Lower lobe of right lung (tissue), 2 donors: ENCODE measurements at places on chromosomes 5 and 9. TPM values are rescaled to one million over a fixed set of nuclear protein-coding genes. Genes with fewer than 3 reads are reported as not detected.

Gene AHRR
- total RNA-seq: 8.4 TPM

Gene CDK9
- total RNA-seq: 96.2 TPM

Gene FGF10
- 7.6 TPM for total RNA-seq

Gene CCDC183
- 3.7 TPM for total RNA-seq

Gene ANKRA2
- total RNA-seq: 26.7 TPM

Gene GABRA1
- not detected for total RNA-seq

Gene HRH2
- 9.6 TPM for total RNA-seq

Gene ECSCR
- 48.8 TPM for total RNA-seq

Gene SNCB
- total RNA-seq: not detected

Gene RAD1
- total RNA-seq: 25.6 TPM

Gene DIRAS2
- total RNA-seq: not detected

Gene ARL15
- 30.8 TPM for total RNA-seq

Gene IFNA2
- total RNA-seq: not detected

Gene CBY3
- total RNA-seq: not detected
